ENCODE measurements at places on chromosomes 12 and 14.

- DNase-seq = no peak
These were observed 123.4 kb downstream of the CCDC91 start for GRCh38 chr12:28313631-28314030.

GRCh38 chr12:18696971-18697602 lies 40.7 kb downstream of the PLCZ1 start:
- no peak for DNase-seq

GRCh38 chr14:80924365-80925103 lies 17.0 kb downstream of the CEP128 start:
- DNase-seq = no peak

DNA sequence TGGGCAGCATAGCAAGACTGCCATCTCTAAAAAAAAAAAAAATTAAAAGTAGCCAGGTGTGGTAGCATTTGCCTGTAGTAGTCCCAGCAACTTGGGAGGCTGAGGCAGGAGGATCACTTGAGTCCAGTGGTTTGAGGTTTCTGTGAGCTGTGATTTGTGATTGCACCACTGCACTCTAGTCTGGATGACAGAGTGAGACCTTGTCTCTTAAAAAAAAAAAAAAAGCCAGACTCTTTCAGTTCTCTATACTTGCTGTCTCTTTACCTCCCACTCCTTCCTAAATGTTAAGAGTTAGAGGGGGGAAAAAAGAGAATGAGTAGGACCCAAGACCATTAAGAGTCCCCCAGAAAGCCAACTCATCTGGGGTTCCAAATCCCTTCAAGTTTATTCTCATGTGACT lies 17.8 kb downstream of the EIF2S1 start:
- DNase-seq = no peak

GRCh38 chr12:58067610-58068387 lies 126.4 kb downstream of the ATP23 start:
- no peak for DNase-seq

Measured in activated CD4-positive, alpha-beta T cell treated with anti-CD3 and anti-CD28 coated beads for 24 hours (primary cell).